ENCODE measurements at places on chromosomes 1 and 21.

DNA sequence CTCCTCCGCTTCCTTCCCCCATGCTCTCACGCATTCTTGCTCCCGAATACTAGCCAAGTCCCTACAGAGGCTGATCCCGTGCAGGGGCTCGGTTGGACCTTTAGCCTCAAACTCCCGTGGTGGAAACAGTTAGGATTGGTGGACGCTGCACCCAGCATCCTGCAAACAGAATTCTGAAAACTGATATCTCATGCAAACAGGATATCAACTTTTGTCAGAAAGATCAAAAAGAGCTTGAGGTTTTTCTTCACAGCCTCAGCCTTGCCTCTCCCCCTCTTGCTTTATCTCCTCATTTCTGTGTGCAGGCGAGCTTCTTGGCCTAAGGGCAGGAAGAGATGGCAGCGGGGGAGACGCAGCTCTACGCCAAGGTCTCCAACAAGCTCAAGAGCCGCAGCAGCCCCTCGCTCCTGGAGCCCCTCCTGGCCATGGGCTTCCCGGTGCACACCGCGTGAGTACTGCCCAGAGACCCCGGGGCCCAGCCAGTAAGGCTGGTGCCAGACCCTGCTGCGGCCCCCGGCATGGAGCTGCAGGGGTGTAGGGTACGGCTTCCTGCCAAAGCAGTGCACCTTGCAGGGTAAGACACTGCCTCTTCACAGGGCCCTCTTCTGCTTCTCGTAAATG, at the start of gene UBASH3A:
Gene UBASH3A (plus strand): TSS at position 292 of the 621 bp plus-strand sequence. CDS start 44 bp downstream, at position 336.
- DNase-seq, result no peak

DNA sequence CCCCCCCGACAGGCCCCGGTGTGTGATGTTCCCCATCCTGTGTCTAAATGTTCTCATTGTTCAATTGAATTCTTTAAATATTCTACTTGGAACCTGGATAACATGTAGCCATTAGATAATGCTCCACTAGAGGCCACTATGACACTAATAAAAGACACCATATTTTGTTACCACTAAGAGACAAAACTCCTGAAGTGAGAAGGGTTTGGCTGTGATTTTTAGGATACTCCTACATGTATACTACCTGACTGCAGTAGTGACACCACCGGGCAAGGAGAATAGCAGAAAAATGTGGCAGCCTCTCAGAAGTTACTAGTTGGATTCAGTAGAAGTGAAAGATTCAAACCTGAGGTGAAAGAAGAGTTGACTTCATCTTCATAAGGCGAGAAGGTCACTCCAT, 36.0 kb downstream of the F5 start:
- no peak for DNase-seq

DNA sequence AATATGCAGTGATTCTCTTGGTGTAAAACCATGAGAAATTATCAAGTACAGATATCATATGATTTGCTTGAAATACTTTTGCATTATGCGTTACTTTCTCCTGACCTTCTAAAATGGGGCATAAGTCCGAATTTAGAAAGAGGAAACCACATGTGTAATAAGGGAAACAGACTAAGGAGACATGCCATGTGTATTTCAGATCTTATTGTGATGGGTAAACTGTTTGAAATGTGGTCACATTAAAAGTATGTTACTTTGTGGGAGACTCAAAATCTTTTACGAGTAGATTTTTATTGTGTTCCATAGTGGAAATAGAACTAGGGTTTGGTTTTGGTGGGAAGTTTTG, 173.0 kb downstream of the NFIA start:
- no peak for DNase-seq

DNA sequence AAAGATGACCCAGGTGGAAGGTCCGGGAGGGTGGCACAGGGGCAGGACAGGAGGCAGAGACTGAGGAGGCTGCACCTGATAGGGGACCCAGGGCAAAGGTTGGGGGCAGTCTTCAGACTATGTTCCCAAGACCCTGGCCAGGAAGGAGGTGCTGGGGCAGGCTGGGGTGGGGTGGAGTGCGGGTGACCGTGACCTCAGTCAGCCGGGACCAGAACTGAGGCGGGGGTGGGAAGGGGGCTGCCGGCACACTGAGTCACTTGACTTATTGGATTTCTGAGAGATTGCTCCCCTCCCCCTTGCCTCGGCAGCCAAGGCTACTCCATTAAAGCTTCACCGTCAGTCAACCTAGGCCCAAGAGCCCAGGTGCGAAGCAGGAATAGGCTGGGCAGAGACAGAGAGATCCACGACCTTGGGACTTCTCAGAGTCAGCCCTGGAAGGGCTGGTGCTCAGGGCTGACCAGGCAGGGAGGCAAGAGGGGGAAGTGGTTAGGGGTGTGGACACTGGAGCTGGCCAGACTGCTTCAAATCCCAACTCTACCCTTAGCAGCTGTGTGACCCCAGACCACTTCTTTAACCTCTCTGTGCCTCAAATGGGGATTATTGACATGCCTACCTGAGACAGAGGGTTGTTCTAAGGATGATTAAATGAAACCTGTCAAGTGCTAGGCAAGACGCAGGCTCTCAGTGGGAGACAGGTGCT, 47.9 kb upstream of the LAPTM5 start:
- no peak for DNase-seq

DNA sequence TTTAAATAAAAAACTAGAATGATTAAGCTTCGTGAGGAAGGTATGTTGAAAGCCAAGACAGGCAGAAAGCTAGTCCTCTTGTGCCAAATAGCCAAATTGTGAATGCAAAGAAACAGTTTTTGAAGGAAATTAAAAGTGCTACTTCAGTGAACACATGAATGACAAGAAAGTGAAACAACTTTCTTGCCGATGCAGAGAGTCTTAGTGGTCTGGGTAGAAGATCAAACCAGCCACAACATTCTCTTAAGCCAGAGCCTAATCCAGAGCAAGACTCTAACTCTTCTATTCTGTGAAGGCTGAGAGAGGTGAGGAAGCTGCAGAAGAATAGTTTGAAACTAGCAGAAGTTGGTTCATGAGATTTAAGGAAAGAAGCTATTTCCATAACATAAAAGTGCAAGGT, 63.2 kb downstream of the TTC3 start:
- DNase-seq, result no peak

DNA sequence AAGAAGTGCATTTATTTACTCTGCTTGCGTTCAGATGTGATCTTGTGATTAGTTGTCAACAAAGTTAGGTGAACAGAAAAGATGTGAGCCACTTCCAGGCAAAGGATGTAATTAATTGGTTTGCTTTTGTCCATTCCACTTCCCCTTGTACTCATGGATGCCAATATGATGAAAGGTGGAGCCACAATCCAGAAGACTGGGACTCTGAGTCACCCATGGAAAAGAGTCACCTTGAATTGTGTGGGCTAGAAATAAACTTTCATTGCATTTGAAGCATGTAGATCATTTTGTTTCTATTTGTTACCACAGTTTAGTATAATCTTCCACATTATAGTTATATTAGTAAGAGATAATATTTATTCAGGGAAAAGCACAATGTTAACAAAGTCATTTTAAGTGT, 684.2 kb downstream of the LTN1 start:
- DNase-seq, result no peak

DNA sequence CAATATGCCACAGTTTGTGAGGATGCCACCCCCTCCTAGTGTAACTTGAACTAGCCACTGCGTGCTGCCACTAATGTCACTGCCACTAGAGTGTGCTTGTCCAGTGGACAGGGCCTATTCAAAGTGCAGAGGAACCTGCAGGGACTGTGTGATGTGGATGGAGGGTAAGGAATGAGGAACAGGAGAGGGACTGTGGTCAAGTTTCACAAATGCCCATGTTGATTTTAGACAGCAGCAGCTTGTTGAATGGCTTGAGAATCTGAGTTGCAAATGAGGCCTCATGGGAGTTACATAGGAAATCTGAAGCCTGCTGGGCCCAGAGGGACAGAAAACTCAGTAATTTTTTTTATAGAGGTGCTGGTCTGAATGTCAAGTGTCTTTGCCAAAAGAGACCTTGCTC, 112.3 kb downstream of the HHAT start:
- DNase-seq, result no peak

DNA sequence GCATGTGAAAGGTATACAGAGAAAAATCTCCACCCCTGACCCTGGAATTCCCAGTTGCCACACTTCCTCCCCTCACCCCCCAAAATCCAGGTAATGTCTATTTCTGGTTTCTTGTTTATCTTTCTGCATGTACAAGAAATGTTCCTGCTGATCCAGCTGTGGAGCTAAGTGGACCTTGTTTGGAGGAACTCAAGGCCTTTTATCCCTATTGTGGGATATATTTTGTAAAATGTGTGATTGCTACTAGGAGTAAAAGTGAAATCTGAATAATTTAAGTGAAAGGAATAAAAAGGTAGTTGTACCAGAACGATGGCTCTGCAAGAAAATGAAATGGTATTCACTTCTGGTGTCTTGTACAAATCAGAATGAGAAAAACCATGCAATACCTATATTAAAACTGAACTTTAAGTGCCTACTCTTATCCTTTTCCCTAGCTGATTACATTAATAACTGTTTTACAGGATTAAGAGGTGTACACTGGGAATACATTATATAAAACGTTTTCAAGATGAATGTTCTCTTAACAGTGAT, 3.0 kb downstream of the SPEN start:
- no peak for DNase-seq

- no peak for DNase-seq
These were observed 10.1 kb downstream of the RUNX3 start for GRCh38 chr1:24919791-24920532.

DNA sequence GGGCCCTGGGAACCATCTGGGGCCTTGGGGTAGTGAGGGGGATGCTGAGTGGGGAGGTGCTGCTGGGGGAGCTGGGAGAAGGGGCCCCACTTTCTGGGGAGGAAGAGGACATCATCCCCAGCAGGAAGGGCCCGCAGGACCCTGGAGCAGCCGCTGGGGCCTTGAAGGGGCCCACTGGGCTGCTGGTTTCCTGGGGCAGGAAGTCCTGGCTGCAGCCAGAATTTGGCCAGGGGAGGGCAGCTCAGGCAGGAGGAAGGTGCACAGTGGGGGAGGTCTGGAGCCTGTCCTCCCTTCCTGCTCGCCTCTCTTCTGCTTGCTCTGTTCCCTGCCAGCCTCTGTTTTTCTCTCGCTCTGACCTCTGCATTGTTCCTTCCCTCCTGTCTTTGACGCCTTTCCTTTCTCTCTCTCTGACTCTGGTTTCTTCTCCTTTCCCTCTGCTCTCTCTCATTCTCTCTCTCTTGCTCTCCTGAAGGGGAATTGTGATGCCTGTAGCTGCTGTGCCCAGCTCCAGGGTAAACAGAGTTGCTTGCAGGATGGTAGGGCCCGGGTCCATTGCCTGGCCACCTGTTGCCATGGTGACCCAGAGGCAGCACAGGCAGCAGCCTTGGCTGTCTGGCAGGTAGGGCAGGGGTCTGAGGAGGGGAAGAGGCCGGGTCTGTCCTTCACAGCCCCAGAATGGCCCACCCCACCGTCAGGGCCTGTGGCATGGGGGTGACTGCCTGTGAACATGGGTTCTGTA, 23.9 kb downstream of the ACOT11 start:
- no peak for DNase-seq

DNA sequence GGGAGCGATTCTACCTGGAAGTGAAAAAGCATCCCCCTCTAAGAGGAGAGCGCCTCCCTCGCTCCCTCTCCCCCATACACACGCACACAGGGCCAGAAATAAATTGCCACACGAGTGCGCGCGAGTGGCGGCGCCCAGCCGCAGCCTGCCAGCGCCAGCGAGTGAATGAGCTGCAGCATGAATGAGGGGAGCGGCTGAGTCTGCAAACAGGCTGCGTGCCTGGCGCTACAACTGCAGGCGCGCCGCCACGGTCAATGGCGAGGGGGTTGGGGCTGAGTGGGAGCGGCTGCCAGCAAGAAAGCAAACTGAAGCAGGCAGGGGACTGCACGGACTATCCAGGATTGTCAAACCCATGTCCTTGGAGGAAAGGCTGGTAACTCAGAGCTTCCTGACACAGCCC, 2.2 kb downstream of the CAMK1G start:
- DNase-seq, result peak; percentile 34

- DNase-seq, result no peak
These were observed 13.2 kb upstream of the COL6A2 start for GRCh38 chr21:46084709-46085108.

DNA sequence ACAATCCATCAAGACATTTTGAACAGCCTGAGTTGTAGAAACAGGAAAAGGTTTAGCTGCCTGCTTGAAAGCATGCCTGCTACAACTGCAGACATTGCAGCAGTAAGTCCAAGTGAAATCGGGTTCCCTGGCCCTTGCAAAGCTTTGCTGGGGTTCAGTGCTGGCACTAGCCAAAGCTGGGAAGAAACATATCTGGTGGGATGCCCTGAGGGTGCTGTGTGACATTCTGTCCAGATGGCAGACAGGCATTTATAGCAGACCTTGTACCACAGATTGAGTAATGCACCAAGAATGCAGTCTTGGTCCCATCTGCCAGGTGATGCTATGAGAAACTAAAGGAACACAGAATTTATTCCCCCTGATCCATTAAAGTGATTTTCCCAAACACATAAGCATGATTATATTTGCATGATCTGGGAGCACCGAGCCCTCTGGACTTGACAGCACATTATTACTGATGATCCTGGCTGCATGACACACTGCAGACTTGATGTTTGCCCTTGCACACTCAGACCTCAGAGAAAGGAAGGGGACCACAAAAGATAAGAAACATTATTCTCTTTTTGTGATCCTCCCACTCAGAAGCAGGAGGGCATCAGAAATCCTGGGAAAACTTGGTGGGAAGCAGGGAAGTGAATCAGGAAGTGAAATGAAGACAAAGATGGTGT, 223.7 kb upstream of the FAM78B start:
- DNase-seq, result no peak

DNA sequence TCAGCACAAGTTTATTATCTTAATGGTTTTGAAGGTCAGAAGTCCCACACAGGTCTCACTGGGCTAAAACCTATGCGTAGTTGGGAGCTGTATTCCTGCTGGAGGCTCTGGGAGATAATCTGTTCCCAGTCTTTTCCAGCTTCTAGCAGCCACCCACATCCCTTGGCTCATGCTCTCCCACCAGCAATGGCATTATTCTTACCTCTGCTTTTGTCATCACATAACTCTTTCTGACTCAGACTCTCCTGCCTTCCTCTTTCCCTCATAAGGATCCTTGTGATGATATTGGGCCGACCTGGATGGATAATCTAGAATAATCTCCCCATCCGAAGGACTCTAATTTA, 122.2 kb upstream of the PRDX6 start:
- DNase-seq, result no peak

GRCh38 chr1:167297222-167298214, 76.8 kb downstream of the POU2F1 start:
- DNase-seq, result peak; percentile 22

All from pancreas (tissue), 10 donors.